ENCODE measurements at places on chromosomes 6 and 20.

- no peak for DNase-seq
Observed at GRCh38 chr6:151904631-151905030, 97.1 kb downstream of the ESR1 start.

GRCh38 chr20:37511610-37512275 lies 9.3 kb upstream of the NNAT start:
- no peak for DNase-seq

- no peak for DNase-seq
Observed at GRCh38 chr6:20367743-20368485, 33.8 kb upstream of the E2F3 start.

DNA sequence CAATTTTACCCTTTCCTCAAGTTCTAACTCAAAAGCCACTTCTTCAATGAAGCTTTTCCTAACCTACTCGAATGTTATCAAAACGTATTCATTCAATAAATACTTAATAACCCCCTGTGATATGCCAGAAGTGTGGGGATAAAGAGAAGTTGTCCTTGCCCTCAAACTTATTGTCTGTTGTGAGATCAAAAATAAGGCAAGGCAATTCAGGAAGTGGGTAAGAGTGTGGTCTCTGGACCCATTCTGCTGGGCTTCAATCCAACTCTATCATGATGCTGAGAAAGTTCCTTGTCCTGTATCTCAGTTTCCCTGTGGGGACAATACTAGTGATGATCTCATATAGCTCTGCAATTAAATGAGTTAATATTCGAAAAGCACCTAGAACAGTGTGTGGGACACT lies 92.8 kb downstream of the PRDM1 start:
- DNase-seq, result no peak

DNA sequence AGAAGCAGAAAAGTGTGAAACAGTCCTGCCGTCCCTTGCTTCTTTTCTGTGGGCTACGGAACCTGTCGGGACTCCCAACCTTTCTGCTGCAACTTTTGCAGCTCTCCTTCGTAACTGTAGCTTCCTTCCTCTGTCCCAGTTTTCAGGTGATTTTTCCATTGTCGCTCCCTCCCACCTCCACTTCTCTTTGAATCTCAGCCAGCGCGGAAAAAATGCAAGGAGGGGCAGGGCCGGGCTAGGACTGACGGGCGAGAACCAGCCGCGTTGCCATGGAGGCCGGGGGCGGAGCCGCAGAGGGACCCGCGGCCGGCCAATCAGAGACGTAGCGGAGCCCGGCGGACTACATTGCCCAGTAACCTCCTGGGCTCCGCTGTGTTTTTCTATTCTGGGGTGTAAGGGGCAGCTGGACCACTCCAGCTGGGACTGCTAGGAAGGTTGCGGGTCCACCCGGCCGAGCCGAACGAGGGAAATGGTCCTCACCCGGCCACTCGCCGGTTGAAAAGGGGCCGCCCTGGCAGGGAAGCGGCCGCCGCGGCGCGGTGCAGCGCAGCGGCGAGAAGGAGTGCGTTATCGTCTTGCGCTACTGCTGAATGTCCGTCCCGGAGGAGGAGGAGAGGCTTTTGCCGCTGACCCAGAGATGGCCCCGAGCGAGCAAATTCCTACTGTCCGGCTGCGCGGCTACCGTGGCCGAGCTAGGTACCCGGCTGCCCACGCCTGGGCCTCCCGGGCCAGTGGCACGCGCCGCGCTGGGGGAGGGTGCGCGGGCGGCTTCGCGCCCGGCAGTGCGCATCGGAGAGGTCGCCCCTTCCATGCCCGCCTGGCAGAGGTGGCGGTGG lies at the start of the genes CYP39A1 and SLC25A27:
Gene CYP39A1, minus strand, starts transcription at position 216 of the 836 bp plus-strand sequence. CDS start 236 bp downstream, outside the sequence.
Gene SLC25A27, plus strand, starts transcription at position 373 of the 836 bp plus-strand sequence. Its CDS starts 218 bp downstream, at position 591.
- peak; percentile 75 for DNase-seq

GRCh38 chr6:33050014-33050810 lies 23.2 kb downstream of the HLA-DPA1 start:
- no peak for DNase-seq

GRCh38 chr6:101980924-101981323 lies 587.4 kb downstream of the GRIK2 start:
- DNase-seq, result no peak

DNA sequence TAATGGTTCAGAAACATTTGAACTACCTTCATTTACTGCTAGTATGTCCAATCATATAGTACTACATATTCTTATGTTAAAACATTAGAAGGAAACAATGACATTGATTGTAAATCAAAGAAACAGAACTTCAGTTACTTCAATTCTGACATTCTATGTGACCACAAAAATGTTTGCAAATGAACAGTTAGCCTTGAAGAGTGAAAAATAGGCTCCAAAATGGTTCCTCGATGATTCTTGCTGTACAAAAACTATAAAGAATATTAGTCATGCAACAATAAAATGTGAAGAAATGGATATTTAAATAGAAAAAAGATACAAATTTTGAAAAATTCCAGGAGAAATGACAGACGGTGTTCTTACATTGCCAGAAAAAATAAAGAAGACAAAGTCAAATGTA lies 686.9 kb downstream of the BCKDHB start:
- no peak for DNase-seq

- no peak for DNase-seq
Observed at GRCh38 chr6:25487012-25487411, 165.0 kb upstream of the SCGN start.

DNA sequence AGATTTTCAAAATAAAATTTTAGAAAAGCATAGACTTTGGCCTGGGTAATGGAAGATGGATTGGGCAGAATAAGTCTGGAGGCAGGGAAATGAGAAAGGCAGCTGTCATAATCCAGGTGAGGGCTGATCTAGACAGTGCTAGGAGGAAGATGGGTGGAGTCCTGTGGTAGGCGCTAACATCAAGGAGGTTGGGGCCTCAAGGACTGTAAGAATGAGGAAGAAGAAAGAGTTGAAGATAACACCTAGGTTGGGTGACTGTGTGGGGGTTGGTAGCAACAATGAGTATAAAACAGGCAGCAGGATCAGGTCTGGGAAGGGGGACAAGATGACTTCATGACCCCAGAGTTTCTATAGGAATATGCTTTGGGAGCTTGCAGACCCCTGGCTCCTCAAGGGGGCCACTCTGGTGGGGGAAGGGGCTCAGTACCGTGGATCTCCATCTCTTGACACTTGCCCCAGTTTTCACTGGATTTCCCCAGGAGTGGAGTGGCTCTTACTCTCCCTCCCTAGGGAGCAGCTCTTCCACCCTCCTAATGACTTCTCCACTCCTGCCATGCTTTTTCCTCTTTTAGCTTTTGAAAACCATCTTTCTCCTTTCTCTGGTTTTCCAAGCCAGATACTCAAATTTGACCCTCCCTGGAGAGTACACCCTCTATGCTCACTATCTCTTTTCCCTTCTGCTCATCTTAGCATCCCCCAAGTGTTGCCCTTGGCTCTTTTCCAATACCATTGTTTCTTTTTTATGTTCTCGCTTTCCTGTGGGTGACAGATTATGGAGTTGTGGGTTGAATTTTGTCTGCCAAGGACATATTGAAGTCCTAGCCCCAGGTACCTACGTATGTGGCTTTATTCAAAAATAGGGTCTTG lies 14.8 kb downstream of the TRIM31 start:
- DNase-seq, result no peak

DNA sequence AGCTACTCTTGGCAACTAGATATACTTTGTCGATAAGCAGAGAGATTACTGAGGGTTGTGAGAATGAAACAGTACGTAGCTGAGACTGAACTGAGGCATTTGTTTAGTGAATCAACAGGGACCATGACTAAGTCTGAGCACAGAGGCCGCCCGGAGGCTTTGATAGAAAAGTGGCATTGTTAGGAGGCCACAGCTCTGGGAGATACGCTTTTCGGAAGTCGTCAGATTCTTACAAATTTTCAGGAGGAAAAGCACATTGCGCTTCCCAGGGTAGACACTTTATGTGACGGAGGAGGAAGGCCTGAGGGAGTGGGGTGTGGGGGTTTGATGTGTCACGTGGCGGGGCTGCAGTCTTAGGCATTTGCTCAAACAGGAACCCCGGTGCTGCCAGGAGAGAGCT lies 69.4 kb downstream of the PSMG4 start:
- no peak for DNase-seq

- DNase-seq, result no peak
Observed at GRCh38 chr6:132058975-132059374, 107.8 kb upstream of the CCN2 start.

DNA sequence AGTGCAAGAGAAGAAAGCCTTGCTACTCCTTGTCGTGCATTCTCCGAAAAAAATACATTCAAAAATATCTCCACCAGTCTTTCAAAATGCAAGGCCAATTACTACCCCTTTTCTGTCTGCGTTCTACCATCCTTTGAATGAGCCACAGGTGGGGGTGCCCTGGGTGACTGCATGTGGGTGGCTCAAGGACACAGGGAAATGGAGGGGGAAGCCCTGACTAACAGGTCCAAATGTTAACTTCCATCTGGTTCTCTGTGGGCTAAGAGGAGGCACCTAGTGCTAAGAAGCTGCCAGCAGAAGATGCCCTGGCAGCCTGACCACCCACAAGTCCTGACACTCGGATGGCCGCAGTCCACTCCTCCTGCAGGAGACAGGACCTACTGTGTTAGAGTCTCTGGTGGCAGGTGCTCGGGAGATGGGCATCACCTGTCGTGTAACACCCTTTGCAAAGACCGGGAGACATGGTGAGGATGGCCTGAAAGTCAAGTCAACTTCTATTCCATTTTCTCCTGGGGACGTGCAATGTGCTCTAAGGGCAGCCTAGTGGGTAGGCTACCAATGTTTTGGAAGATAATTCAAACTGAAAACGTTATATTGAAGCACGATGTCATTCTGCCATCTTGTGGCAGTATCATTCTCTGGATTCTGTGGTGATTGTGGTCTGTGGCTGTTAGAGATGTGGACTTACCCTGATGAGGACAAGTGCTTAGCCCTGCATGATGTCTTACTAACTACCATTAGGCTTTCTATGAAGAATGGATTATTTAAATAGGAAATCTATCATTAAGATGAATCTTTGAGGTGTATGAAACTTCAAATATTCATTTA lies 27.4 kb upstream of the IGF2R start:
- DNase-seq, result no peak

DNA sequence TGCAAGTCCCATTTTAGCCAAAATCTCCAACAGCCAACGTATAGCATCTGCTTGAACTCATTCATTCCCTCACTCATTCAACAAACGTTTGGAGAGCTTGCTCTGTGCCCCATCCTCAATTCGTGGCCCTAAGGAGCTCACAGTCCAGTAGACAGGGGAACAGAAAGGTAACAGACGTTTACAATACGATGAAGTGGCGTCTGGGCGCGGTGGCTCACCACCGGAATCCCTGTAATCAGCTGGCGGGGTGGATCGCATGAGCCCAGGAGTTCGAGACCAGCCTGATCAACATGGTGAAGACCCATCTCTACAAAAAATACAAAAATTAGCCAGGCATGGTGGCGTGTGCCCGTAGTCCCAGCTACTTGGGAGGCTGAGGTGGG lies 790 bp upstream of the E2F1 start:
- no peak for DNase-seq

DNA sequence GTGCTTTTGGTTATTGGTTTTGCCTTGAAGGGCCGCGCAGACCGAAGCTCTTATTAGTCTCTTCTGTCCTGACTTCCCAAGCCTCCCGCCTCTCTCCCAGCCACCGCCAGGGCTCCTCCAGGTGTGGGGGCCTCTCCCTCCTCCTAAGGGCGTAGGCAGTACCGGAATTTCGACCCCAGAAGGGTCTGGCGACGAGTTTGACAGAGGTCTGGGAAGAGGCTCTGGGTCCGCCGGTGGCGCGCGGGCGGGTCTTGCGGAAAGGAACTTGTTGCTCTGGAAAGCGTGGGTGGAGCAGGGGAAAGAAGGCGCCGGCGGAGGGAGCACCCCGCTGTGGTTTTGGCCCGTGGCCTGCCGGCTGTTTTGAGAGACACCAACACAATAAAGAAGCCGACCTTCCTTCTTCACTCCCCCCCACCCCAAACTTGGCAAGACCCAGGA lies 1.8 kb downstream of the PCSK2 start:
- DNase-seq, result no peak

DNA sequence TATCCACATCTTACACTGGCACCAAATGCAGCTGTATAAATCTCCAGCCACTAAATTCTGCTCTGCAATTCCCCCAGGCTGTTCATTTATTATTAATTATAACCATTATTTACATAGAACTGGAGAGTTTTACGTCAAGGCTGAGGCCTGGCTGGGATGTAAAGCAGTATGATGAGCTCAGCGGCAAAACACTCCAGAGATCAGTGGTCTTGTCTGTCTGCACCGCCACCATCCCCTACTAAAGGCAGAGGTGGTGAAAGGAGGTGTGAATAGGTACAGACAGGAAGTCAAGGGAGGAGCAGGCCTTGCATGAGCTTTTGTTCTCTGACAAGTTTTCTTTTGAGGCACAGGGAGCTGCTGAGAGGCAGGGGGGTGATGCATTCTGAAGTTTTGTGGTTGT lies 159.9 kb upstream of the PCSK2 start:
- no peak for DNase-seq

DNA sequence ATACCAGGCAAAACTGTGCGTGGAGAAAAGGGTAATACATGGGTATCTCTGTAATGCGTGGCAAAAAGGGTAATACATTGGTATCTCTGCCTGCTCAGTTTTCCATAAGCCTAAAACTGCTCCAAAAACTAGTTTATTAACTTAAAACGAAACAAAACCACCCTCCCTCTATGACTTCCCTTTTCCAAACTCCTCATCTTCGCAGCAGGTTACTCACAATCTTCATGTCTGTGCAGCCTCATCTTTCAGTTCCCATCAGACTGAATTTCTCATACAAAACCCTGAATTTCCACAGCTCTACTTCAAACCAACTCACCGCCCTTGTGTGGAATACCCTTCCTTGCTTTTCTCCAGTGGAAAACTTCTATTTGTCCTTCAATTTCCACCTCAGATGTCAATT lies 199.4 kb downstream of the PHACTR1 start:
- DNase-seq, result no peak

GRCh38 chr20:3407771-3408637 lies 535 bp upstream of the DNAAF9 start:
- no peak for DNase-seq

DNA sequence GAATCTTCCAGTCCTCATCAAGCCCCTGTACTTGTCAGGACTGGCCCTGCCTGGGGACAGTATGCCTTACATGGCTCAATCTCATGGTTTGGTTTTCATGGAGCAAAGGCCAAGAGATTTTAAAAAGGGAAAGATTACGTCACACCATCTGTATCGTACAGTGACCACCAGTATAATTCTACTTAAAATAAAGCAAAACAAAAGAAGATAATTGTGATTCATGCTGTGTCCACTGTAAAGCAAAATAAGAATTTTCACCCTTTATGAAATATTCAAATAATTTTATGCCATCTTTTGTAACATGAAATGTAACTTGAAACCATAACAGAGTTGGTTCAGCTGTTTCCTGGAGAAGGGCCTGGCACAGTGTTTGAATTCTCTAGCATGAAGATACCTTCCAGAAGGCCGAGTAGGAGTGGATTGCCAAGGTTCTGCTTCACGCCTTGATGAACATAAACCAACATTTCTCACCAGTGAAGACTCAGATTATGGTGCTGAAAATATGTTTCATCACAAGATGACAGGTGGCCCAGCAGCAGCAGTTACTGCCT lies 486.5 kb downstream of the RFPL4B start:
- DNase-seq, result no peak

All from iPS DF 19.7 (cell line).